ENCODE measurements at places on chromosomes 11 and 22.
A peak's percentile ranks its signal among the peaks of the same experiment; 100 is the strongest.

GRCh38 chr22:49979587-49980264 is 19.2 kb downstream of the PIM3 start:
- DNase-seq: no peak

- DNase-seq: no peak
Measured at GRCh38 chr11:100624346-100624745, 62.7 kb upstream of the ARHGAP42 start.

- DNase-seq: no peak
Measured at GRCh38 chr11:117195258-117195657, 3.9 kb upstream of the TAGLN start.

DNA sequence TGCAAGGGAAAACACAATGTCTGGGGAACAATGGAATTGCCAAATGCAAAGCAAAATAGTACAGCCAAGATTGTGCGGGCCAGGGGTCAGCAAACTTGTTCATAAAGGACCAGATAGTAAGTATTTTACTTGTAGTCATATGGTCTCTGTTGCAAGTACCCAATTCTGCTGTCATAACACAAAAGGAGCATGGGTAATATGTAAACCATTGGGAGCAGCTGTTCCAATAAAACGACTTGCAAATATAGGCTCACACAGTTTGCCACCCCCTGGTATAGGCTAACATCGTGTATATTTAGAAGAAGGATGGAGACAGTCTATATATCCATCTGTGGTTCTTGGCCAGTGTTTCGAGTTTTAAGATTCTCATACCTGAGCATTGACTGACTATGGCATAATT is 15.6 kb downstream of the SDHAF2 start:
- DNase-seq: no peak

- DNase-seq: peak; percentile 24
Measured at GRCh38 chr11:63212742-63213141, 30.7 kb downstream of the SLC22A25 start.

DNA sequence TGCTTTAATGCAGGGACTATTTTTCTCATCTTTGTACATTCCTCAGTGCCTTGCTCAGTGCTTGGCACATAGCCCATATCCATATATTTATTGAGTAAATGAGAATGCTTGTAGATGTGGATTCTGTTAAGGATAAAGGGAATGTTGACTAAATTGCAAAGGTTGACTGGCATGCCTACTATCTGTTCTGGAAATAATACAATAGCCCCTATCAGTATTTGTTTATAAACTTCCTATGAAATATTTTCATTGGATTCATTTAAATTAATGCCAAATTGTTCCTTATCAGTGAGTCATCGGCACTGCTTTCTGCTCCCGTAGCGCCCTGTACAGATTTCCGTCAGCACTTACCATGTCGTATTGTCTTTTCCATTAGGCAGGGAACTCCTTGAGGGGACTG is 8.0 kb downstream of the RNF121 start:
- no peak for DNase-seq

GRCh38 chr11:2314136-2314524 is 12.3 kb downstream of the TSPAN32 start:
- DNase-seq: no peak

GRCh38 chr22:23093051-23093788 is 22.9 kb downstream of the GNAZ start:
- DNase-seq: no peak

- DNase-seq: no peak
Measured at GRCh38 chr11:133935551-133935910, 21.2 kb downstream of the IGSF9B start.

Measured in GM20000 (cell line).